Fibroblast of villous mesenchyme (primary cell): ENCODE measurements at places on chromosomes 5 and 9.
A peak's percentile ranks its signal among the peaks of the same experiment; 100 is the strongest.

GRCh38 chr5:179278546-179278945, 66.7 kb downstream of the ADAMTS2 start:
- DNase-seq, result no peak

- DNase-seq, result no peak
Measured at GRCh38 chr5:1752881-1753280, 46.8 kb downstream of the MRPL36 start.

- no peak for DNase-seq
Measured at GRCh38 chr5:179912386-179912785, 4.7 kb upstream of the TBC1D9B start.

GRCh38 chr5:127441799-127442484, 75.5 kb upstream of the PRRC1 start:
- DNase-seq, result peak; percentile 30

DNA sequence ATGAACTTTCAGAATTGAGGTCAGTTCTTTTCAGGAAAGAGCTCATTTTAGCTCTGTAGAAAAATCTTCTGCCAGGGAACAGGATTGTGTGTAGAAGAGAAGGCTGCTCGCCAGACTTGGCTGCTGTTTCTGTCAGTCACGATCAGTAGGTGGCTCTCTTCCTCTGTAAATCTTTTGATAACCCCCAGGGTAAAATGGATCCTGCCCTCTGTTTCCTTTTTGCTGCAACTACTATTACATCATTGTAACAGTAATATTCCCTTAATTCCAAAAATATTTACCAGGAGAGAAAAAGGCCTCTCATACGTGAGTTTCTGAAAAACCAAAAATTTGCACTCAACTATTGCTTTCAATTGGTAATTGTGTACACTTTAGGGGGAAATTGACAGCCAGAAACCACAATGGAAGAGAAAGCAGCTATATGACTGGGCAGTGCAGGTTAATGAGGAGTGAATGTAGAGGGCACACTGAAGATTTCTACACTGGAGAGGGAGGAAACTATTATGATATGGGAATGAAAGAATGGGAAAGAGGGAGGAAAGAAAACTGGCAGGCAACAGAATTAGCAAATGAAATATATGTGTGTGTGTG, 12.3 kb downstream of the IFNA21 start:
- no peak for DNase-seq

DNA sequence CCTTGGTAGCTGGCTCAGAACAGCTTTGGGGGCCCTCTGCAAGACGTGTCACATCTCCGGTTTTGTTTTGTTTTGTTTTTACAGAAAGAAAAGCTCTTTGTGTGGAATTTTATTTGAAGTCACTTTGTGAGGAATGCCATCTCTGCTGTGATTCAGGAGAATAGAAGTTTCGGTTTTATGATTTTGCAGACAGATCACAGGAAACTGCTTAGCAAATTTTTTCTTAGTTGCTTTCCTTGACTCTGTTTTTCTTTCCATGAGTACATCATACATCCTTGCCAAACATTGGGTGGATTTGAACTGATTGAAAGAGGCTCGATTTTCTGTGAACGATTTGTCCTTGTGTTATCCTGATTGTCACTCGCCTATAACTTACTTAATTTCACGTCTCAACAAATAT, 5.1 kb downstream of the SEMA5A start:
- peak; percentile 67 for DNase-seq

DNA sequence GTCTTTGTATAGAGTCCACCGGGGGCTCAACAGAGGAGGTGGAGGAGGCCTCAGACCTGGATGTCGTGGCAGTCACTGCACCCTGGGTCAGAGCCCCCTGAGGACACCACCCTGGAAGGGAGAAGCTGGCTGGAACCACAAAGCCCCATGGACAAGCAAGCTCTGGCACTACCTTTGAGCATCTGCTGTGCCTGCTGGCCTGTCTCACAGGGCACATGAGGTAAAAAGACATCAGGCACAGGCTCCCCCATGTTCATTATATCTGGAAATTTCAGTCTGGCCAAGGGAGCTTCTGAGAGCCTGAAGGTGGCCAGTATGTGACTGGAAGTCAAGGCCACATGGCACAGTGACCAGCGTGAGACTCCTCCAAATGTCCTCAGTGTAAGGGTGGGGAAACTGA, 22.9 kb downstream of the KCNMB1 start:
- no peak for DNase-seq

DNA sequence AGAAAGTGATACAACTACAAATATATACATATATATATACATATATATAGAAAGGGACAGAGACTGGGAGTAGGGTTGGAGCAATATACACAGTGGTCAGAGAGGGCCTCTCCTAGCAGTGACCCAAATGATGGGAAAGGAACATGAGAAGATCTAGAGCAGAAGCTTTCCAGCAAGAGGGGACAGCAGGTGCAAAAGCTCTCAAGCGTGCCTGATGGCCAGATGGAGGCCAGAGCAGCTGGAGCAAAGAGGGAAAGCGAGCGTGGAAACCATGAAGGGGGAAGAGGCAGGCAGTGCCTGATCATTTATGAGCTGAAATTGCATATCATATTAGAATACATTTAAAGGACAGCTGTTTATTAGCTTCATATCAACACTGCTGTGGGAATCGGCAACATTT, 7.6 kb upstream of the GRPEL2 start:
- no peak for DNase-seq

DNA sequence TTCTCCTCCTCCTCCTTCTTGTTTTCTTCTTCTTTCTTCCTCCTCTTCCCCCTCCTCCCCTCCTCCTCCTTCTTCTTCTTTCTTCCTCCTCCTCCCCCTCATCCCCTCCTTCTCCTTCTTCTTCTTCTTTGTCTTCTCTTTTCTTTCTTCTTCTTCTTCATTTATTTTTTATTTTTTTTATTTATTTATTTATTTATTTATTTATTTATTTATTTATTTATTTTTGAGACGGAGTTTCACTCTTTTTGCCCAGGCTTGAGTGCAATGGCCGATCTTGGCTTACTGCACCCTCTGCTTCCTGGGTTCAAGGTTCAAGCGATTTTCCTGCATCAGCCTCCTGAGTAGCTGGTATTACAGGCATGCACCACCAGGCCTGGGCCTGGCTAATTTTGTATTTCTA, 1332.5 kb upstream of the CDH9 start:
- no peak for DNase-seq

GRCh38 chr9:109918339-109919163, 138.6 kb downstream of the PALM2AKAP2 start:
- peak; percentile 71 for DNase-seq

DNA sequence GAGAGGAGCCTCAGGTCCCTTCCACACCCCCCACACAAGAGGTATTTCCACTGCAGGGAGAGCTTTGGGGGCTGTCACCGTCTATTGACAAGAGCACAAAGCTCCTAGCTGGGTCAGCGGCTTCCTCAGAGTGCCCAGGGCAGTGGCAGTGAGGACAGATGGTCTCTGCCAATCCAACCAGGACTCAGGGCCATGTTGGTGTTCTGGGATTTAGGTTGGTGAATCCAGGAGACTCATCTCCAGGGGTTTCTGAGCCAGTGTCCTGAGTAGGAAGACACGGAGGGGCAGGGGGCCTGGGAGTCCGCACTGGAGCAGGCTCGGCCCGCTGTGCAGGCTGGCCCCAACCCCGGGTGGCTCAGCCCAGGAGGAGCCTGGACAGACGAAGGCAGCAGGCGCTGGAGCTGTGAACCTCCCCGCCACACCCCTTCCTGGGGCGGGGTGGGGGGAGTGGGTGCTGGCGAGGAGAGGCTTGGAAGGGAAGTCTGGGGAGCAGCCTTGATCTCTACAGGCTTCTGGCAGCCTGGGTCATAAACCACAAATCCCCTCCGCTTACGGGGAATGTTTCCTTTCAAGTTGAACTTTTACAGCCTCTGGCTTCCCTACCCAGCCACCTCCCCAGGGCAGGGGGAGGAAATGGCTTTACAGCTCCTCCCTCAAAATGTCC, 19.6 kb downstream of the CRB2 start:
- peak; percentile 92 for DNase-seq

DNA sequence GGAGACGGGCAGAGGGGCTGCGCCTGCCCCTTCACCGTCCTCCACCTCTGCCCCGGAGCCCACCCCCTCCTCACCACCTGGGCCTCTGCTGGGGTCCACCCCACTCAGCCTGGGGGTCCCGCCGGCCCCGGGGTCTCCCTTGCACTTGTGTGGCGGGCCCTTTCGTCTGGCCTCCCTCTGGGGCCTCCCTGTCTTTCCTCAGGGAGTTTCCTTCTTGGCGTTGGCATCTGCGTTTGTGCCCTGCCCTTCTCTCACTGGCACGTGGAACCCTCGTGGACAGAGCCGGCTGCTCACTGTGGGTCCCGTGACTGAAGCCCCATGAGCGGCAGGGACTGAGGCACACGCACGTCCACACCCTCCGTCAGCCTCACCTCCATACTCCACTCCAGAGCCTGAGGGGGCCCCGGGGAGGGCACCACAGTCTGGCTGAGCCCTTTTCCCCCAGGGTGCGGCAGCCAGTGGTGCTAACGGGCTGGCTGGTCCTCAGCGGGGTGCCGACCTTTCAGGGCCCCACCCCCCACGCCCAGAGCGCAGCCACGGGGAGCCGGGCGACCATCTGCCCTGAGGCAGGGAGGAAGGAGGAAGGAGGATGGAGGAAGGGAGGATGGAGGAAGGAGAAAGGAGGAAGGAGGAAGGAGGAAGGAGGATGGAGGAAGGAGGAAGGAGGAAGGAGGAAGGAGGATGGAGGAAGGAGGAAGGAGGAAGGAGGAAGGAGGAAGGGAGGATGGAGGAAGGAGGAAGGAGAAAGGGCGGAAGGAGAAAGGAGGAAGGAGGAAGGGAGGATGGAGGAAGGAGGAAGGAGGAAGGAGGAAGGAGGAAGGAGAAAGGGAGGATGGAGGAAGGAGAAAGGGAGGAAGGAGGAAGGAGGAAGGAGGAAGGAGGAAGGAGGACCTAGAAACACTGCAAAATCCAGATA, 53.0 kb upstream of the NRARP start:
- no peak for DNase-seq

DNA sequence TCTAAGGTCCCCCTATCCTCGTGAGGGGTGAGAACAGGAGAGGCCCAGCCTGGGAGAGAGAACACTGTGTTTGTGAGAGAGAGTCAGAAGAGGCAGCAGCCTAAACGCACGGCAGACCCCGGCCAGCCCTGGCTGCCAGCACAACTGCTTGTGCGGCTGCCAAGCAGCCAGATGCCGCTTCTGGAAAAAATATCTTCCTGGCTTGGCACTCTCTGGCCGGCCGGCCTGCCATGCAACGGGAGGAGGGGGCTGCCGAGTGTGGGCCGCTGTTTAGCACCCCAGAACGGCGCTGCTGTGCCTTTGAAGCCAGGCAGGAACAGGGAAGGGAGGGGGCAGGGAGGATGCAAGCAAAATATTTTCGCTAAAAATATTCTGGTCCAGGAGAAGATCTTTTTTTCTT, 105.0 kb downstream of the FGF18 start:
- DNase-seq, result no peak

DNA sequence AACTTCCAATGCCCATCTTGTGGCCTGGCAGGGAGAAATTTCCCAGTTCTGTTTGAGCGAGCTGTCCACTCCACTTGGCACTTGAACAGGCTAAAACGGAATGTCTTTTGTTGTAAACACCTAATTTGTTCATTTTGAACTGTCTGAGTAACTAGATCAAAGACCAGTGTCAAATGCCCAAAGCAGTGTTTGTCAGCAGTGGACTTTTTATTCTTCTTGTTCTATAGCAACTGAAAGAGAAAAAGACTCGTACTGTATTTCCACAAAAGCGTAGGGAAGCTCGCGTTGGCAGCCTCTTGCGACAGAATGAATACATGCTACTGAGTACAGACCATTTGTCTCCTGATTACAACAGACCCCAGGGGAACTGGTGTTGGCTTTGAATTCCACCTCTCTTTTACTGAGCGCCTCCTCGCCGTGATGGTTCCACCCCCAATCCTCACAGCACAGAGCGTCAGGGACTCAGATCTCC, 601.8 kb upstream of the ZNF608 start:
- no peak for DNase-seq

DNA sequence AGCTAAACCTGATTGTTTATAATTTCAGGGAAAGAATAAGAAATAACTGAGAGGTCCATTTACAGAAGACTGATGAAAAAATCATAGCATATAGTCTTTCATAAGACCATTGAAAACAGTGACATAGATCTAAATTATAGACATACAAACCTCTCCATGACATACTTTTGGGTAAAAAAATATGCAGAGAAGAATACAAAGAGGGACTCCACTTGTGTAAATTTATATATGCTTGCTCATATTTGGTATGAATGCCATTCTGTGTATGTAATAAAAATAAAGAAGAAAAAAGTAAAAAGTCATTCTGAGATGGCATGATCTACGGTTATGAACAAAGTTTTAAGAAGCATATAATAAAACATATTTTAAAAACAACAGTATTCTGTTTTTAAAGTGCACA, 310.7 kb downstream of the ASTN2 start:
- no peak for DNase-seq

DNA sequence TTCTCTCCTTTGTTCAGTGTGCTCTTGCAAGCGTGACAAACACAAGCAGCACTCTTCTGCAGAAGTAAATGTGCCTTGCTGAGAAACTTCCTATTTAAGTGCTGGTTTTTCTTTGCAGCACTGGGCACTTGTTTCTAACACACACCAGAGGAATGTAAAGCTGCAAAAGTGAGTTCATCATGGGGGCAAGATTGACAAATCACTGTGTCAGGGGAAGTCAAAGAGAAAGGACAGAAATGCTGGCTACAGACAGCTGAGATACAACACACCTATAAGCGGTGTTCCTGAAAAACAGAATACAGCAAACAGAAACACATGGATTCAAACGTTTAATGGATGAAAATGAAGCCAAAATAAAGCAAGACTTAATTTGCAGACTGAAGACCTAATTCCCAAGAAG, 19.6 kb downstream of the ROR2 start:
- DNase-seq, result no peak

- DNase-seq, result peak; percentile 42
Measured at GRCh38 chr9:116049456-116049855, 104.1 kb upstream of the PAPPA start.

DNA sequence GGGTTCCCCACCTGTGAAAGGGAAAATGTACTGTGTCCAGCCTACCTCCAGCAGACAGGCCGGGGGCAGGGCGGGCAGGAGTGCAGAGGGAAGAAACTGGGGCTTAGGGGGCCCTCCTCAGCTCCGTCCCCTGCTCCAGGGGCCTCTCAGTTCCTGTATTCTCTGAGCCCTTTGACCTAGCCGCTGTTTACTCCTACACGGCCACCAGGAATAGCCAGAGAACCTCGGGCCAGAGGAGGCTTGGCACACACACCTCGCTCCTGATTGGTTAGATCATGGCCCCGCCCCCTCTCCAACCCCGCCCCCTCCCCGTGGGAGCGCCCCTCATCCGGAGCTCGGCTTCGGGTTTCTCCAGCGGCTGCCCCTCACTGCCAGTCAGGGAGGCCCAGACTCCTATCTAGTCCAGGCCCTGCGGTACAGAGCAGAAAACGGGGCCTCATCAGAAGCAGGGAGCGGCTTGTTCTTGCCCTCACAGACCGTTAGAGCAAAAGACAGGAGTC, 2.2 kb downstream of the ST6GALNAC6 start:
- peak; percentile 90 for DNase-seq

GRCh38 chr9:71609448-71609830, 158.9 kb downstream of the CEMIP2 start:
- no peak for DNase-seq

- peak; percentile 67 for DNase-seq
Measured at GRCh38 chr9:33778700-33779351, 16.5 kb upstream of the PRSS3 start.

GRCh38 chr9:14907360-14907685, 2.9 kb downstream of the FREM1 start:
- no peak for DNase-seq
